ENCODE measurements at places on chromosomes 2 and 18. TPM values are rescaled to one million over a fixed set of nuclear protein-coding genes. Genes with fewer than 3 reads are reported as not detected.

Gene ANKAR
- polyA plus RNA-seq: 8.8 TPM

Gene CROCC2
- 0.09 TPM for polyA plus RNA-seq

Gene ITGAV
- polyA plus RNA-seq: 71.9 TPM

Gene PROKR1
- 0.15 TPM for polyA plus RNA-seq

Gene DES
- 6.0 TPM for polyA plus RNA-seq

Gene GALNT3
- 18.0 TPM for polyA plus RNA-seq

Gene RAPGEF4
- polyA plus RNA-seq: 13.0 TPM

Gene FAM237A
- polyA plus RNA-seq: not detected

Gene HOXD4
- polyA plus RNA-seq: 40.1 TPM

Gene UGT1A3
- polyA plus RNA-seq: not detected

Gene PTH2R
- polyA plus RNA-seq: 39.7 TPM

Gene HK2
- polyA plus RNA-seq: 10.2 TPM

Gene HOXD10
- 127 TPM for polyA plus RNA-seq

Gene ACKR3
- polyA plus RNA-seq: 61.0 TPM

Gene KATNAL2
- polyA plus RNA-seq: 10.1 TPM

Gene HAAO
- 25.2 TPM for polyA plus RNA-seq

Gene SDC1
- 23.4 TPM for polyA plus RNA-seq

- no peak for DNase-seq
Measured at GRCh38 chr2:56077359-56077915, 106.4 kb upstream of the CCDC85A start.

- DNase-seq: peak; percentile 50
Measured at GRCh38 chr2:159612255-159612901, 4.0 kb downstream of the BAZ2B start.

DNA sequence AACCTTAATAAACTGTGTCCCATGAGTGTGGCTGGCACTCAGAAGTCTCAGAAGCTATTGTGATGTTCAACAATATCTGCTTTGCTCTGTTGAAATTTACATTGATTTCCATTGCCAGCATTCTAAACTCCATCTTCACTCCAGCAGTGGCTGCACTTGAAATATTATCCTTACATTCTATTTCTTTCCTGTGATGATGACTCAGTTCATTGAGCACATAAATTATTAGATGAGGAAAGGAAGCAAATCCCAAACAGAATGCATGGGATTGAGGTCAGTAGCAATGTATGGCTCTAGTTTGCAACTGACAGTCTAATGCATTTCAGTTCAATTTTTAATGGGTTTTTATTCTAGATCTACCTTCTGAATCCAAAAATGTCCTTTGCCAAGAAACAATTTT lies 92.4 kb upstream of the TTN start:
- DNase-seq: no peak

DNA sequence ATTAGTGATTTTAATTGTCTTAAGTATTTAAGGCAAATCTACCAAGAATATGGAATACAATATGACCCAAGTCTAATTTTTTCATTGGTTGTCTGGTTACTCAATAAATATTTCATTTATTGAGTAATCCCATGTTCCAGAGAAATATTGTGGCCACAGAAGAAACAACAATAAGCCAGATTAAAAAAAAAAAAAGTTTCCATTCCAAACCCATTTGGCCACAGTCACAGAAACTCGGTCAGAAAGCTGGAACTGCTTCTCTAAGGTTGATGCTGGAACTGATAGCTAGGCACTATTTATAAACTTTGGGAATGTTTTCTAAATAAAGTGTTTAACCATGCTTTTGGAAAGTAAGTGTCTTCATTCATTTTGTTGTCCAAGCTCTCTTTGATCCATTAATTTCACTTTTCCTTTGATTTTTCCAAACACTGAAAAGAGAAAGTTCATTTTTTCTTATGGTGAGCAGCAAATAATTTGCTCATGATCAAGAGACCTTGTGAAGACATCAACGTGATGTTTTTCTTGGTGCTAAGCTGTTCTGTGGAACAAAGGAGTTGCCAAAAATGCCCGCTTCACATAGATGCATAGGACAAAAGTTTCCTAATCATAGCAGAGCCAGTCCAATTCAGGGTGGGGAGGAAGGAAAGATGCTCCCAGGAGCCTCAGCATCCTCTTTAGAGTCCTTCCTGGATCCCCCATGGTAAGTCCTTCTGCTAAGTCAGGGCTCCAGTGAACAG lies 72.1 kb upstream of the CCBE1 start:
- no peak for DNase-seq

GRCh38 chr2:111643759-111644158 lies 240.2 kb downstream of the ANAPC1 start:
- no peak for DNase-seq

DNA sequence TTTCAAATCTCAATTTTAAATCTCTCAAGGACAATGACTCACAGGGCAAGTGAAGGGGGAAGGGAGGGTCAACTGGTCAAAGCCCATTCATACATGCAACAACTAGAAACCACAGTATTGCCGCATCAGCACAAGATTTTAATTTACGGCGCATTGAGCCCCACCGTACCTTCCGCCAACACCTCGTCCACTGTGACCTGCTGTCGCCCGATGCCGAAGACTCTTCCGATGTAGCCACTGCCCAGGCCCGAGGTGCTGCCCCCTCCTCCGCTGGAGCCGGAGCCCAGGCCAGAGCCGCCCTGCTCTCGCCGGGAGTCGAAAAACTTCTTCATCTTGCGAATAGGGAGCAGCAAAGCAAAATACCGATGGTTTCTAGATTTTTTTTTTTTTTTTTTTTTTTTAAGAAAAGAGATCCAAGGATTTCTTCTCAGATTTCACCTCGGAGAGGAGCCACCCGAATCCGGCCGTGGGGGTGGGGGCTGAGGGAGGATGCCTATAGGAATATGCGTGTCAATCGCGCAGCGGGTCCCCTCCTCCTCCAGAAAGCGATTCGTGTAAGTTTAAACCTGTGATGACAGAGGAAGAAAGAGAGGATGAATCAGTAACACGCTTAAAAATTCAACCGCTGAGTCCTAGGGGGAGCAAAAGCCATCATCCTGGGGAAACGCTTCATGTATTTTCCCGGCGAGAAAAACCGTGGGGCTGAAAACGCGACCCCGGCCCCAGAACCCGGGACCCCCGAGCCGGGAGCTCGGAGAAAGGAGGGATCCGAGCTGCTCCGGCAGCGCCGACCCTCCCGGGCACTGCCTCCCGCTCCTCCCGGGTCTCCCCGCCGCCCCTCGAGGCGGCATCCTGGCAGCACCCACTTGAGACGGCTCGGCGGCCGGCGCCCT lies 584 bp downstream of the AAK1 start:
- DNase-seq: no peak

DNA sequence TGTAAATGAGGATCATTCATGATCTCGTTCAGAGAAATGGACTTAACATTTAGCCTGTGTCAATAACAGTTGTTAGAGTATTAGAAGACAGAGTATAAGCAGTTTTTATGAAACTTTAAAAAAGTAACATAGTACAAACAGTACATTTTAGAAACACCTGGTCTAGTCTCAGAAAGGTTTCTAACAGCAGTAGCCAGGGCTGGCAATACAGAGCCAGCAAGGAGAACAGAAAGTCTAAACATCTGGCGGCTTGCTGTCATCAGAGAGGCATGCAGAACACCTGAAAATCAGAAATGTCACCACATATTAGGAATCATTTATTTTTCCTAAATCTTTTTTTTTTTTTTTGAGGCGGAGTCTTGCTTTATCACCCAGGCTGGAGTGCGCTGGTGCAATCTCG lies 50.1 kb downstream of the RPL31 start:
- DNase-seq: no peak

- no peak for DNase-seq
Measured at GRCh38 chr2:33425586-33426031, 50.8 kb upstream of the RASGRP3 start.

GRCh38 chr2:150325656-150326314 lies 161.7 kb downstream of the RND3 start:
- no peak for DNase-seq

DNA sequence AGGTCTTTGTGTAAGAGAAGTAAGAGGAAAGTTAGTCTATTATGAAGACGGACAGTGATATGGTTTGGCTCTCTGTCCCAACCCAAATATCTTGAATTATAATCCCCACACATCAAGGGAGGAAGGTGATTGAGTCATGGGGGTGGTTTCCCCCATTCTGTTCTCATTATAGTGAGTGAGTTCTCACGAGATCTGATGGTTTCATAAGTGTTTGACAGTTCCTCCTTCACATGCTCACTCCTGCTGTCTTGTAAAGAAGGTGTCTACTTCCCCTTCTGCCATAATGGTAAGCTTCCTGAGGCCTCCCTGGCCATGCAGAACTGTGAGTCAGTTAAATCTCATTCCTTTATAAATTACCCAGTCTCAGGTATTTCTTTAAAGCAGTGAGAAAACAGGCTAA lies 67.6 kb downstream of the NEURL3 start:
- no peak for DNase-seq

GRCh38 chr2:212901604-212902275 lies 249.7 kb downstream of the IKZF2 start:
- no peak for DNase-seq

GRCh38 chr18:407626-408224 lies 92.8 kb downstream of the COLEC12 start:
- DNase-seq: no peak

DNA sequence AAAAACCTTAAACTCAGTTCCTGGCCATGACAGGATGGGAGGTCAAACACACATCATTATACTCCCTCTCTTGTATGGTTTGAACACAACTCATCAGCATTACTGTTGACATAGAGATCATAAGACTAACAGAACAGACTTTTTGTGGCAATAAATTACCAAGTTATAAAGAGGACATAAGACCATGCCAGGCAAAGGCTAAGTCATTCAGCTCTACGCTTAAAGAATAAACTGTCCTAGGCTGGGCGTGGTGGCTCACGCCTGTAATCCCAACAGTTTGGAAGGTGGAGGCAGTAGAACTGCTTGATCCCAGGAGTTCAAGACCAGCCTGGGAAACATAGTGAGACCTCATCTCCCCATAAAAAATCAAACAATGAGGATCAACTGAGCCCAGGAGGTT lies 16.4 kb downstream of the NLRC4 start:
- no peak for DNase-seq

GRCh38 chr18:32468147-32468845 lies 2.4 kb downstream of the GAREM1 start:
- DNase-seq: no peak

- no peak for DNase-seq
Measured at GRCh38 chr18:50707855-50708469, 111.9 kb downstream of the MRO start.

DNA sequence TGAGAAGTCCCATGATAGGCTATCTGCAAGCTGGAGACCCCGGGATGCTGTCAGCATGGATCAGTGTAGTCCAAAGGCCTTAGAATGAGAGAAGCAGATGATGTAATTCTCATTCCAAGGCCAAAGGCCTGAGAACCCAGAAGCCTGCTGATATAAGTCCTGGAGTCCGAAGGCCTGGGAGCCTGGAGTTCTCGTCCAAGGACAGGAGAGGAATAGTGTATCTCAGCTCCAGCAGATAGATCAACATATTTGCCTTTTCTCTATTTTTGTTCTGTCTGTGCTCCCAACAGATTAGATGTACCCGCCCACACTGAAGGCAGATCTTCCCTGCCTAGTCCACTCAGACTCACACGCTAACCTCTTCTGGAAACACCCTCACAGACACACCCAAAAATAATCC lies 454.9 kb upstream of the CHAC2 start:
- no peak for DNase-seq

- DNase-seq: no peak
Measured at GRCh38 chr2:1140389-1141003, 189.8 kb downstream of the SNTG2 start.

- DNase-seq: no peak
Measured at GRCh38 chr2:164911832-164912231, 43.5 kb downstream of the SLC38A11 start.

DNA sequence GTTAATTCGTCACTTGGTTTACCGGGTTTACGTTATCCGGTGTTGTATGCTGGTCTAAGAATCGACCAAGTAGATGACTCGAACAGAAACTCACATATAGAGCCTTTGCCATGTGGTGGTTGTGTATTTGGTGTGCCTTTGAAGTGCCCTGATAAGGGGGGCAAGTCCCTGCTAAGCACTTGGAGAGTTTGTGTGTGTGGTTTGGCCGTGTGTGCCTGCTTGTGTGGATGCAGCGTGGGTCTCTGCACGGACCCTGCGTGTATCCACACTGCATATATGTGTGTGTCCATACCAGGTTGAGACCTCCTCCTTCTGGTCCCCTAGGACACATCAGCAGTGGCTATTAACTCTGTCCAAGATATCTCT lies 2.4 kb upstream of the CELF4 start:
- DNase-seq: no peak

DNA sequence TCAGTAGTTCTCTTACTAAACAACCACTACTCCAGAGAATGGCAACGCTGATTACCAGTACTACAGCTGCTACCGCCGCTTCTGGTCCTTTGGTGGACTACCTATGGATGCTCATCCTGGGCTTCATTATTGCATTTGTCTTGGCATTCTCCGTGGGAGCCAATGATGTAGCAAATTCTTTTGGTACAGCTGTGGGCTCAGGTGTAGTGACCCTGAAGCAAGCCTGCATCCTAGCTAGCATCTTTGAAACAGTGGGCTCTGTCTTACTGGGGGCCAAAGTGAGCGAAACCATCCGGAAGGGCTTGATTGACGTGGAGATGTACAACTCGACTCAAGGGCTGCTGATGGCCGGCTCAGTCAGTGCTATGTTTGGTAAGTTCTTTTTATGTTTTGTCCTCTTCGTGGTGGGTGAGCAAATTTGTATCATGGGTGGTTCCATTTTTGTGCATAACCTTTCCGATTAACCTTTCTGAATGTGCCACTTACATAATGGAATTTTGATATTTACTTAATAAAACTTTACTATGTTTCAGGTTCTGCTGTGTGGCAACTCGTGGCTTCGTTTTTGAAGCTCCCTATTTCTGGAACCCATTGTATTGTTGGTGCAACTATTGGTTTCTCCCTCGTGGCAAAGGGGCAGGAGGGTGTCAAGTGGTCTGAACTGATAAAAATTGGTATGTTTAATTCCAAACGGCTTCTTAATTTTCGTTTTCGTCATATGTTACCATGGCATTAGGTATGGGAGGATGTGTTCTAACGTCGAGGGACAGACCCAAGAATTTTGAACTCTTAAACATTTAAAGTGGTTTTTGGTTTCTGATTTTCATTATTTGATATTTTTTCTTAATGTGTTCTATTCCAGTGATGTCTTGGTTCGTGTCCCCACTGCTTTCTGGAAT lies 1.3 kb downstream of the SLC20A1 start:
- DNase-seq: no peak

DNA sequence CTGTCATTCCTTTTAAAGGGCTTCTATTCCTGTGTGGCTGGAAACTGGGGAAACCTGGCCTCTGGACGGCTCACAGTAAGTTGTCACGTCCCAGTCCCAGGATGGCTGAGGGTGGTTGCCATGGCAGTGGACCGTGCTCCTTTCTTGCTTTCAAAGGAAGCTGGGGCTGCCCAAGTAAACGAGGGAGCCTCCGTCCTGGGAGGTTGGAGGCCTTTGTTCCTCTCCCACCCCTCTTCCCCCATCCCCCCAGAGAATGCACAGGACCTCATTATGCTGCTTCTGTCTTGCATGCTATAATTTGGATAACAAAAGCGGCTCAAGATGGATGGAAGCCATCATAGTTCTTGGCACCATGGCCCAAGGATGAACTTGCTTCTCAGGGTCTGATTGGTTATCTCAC lies 325.5 kb upstream of the HS6ST1 start:
- DNase-seq: no peak

- no peak for DNase-seq
Measured at GRCh38 chr2:131015764-131016163, 77.5 kb downstream of the FAM168B start.
